Osteoblast (primary cell): ENCODE measurements at places on chromosomes 6 and 20. TPM values are rescaled to one million over a fixed set of nuclear protein-coding genes. Genes with fewer than 3 reads are reported as not detected.
A peak's percentile ranks its signal among the peaks of the same experiment; 100 is the strongest.

- no peak overlapping the region for H3K27ac ChIP-seq
- no peak overlapping the region for H3K4me3 ChIP-seq
- no peaks in the 10 kb centered on the region for H3K36me3 ChIP-seq
- DNase-seq: no peak
- no peaks in the 10 kb centered on the region for H3K27me3 ChIP-seq
- peaks cover 10% of the 10 kb centered on the region for H3K4me1 ChIP-seq
These were observed 189.4 kb upstream of the PRDM1 start for GRCh38 chr6:105896821-105897095.

DNA sequence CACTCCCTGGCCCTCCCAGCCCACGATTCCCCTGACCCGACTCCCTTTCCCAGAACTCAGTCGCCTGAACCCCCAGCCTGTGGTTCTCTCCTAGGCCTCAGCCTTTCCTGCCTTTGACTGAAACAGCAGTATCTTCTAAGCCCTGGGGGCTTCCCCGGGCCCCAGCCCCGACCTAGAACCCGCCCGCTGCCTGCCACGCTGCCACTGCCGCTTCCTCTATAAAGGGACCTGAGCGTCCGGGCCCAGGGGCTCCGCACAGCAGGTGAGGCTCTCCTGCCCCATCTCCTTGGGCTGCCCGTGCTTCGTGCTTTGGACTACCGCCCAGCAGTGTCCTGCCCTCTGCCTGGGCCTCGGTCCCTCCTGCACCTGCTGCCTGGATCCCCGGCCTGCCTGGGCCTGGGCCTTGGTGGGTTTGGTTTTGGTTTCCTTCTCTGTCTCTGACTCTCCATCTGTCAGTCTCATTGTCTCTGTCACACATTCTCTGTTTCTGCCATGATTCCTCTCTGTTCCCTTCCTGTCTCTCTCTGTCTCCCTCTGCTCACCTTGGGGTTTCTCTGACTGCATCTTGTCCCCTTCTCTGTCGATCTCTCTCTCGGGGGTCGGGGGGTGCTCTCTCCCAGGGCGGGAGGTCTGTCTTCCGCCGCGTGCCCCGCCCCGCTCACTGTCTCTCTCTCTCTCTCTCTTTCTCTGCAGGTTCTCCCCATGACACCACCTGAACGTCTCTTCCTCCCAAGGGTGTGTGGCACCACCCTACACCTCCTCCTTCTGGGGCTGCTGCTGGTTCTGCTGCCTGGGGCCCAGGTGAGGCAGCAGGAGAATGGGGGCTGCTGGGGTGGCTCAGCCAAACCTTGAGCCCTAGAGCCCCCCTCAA lies at the start of gene LTA:
Gene LTA (plus strand): TSS at position 249 of the 871 bp plus-strand sequence. CDS start 454 bp downstream, at position 703.
- H3K4me1 ChIP-seq: peaks cover 2% of the 10 kb centered on the region
- no peaks in the 10 kb centered on the region for H3K27me3 ChIP-seq

Gene ENPP4
- 6.5 and 10.0 TPM in 2 replicates for total RNA-seq

DNA sequence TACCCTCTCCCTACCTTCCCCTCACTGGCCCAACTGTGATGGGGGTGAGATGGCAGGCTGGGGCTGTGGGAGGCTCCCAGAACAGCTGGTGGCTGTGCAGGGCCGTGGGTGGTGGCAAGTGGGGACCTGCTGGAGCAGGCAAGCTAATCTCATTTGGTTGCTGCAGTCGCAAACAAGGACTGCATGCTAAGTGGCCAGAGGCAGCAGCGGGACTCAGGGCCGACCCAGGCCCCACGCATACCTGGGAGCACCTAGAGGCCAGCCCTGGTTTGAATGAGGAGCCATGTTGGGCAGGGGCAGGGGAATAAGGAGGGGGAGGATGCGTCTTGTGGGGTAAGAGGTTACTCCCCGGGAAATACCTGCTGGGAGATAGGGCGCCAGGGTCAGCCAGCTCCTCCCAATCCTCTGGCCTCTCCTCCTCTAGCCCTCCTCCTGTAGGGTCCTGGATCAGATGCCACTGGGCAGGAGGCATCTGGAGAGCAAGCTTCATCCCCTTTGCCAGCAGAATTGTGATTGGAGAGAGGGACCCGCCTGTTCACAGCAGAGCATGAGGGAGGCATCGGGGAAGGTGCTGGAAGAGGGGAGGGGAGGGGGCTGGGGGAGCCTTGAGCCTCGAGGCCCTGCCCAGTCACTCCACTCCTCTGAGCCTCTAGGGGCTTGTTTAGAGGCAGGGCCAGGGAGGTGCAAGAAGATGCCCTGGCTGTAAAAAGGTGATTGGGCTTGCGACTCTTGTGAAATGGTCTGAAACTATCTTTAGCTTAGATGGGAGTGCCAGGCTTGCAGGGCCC lies 24.3 kb upstream of the CDH22 start:
- H3K27ac ChIP-seq: no peak overlapping the region
- H3K27me3 ChIP-seq: peaks cover 46% of the 10 kb centered on the region
- DNase-seq: peak; percentile 63

- H3K4me3 ChIP-seq: peak within 1 kb of the TSS; percentile 47
- DNase-seq: no peak
- H3K36me3 ChIP-seq: no peaks in the 10 kb centered on the region
These were observed at the start of gene PRR18 for GRCh38 chr6:166308033-166308768. PRR18 (minus strand) TSS chr6:166308392; CDS start chr6:166308142, 250 bp downstream.

DNA sequence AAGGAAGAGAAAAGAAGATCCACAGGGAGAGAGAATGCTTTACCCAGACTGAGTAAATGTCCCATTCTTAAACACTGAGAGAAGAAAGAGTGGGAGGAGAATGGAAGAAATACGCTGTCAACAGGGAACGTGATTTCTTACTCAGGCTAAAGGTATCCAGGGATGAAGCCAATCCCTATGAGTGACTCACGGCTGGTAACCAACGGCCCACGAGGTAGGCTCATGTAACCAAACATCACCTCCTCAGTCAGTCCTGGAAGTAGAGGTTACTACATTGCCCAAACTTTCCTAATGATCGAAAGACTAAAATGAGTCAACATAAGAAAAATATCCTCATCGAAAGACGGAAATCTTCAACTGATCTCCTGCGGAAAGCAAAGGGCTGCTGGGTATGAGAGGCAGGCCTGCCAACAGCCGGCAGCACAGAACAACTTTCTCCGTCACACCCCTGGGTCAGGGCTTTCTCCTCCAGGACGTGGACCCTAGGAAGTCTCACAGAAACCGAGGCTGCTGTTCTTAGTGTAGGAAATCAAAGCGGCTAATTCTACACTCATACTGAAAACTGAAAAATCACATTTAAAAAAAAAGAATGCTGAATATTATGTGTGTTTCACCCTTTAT lies 292.6 kb downstream of the GMDS start:
- peaks cover 14% of the 10 kb centered on the region for H3K4me1 ChIP-seq
- DNase-seq: peak; percentile 76
- H3K27ac ChIP-seq: peak overlapping the region; percentile 98
- H3K27me3 ChIP-seq: no peaks in the 10 kb centered on the region
- H3K36me3 ChIP-seq: no peaks in the 10 kb centered on the region
- H3K4me3 ChIP-seq: peak overlapping the region; percentile 52

Gene TNFRSF6B
- 2.1 and 2.9 TPM in 2 replicates for total RNA-seq

DNA sequence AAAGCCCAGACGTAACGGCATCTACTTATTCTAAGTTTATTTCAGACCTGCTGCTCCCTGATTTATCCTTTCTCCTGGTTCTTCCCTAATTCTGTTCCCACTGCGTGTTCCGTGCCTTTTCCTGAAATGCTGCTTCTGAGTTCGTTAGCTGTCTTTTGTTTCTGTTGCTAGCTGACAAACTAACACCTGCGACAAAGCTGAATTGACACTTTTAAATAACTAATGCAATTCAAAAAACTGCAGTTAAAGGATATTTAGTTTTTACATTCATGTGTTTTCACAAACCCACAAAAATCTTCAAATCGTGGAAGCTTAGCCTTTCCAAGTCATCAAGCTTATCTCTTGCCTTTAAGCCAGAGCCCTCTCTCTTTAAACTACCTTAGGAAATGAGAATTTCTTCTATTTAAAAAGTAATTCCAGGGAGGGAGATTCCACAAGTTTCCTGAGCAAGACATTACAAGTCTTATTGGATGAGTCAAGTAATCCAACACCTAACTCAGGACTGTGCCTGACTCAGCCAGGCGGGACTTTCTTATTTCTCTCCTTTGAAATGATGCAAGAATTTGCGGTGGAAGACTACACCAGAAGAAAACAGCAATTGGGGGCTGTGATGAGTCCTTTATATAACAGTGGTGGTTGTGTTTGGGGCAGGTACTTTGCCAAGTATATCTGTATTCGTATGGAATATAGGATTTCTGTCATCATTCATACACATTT lies 6.3 kb downstream of the ADTRP start:
- no peaks in the 10 kb centered on the region for H3K36me3 ChIP-seq
- peaks cover 47% of the 10 kb centered on the region for H3K4me1 ChIP-seq
- H3K4me3 ChIP-seq: no peak overlapping the region
- peak; percentile 96 for DNase-seq
